Hematopoietic multipotent progenitor cell (in vitro differentiated cells): ENCODE measurements at places on chromosomes 4 and X. TPM values are rescaled to one million over a fixed set of nuclear protein-coding genes. Genes with fewer than 3 reads are reported as not detected.

- DNase-seq, result no peak
Observed at GRCh38 chr4:36854554-36854953, 390.0 kb upstream of the NWD2 start.

DNA sequence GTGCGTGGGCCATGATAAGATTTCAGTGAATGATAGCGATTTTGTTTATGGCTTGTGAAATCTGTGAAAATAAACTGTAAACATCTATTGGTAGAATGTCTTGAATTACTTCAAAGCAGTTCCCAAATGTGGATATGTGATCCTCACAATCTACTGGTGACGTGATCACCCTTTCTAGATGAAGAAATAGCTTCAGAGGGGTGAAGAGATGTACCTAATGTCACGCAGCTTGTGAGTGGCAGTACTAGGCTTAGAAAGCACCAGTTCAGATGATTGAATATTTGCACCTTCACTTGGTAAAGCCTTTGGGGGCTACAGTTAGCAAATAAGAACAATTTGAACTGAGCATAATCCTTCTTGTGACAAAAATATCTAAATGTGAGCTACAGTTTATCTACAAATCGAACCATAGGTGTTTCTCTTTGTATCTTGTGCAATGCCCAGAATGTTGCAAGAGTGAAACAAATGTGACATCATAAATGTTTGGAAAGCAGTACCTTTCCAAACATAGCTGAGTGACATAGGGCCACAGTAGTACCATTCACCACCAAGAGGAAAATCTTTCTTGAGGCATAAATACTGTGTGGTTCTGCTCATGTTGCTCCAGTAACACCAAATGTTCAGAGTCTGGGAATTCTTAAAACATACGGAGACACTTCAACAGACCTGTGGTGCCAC is 14.2 kb downstream of the PAK3 start:
- DNase-seq, result no peak

GRCh38 chrX:73916489-73916888 is 353.5 kb downstream of the CHIC1 start:
- no peak for DNase-seq

Gene SLC34A2
- not detected for total RNA-seq

Gene FAM184B
- total RNA-seq, result not detected

Gene STIM2
- 17.8 TPM for total RNA-seq
